ENCODE measurements at places on chromosomes 5 and 9.

DNA sequence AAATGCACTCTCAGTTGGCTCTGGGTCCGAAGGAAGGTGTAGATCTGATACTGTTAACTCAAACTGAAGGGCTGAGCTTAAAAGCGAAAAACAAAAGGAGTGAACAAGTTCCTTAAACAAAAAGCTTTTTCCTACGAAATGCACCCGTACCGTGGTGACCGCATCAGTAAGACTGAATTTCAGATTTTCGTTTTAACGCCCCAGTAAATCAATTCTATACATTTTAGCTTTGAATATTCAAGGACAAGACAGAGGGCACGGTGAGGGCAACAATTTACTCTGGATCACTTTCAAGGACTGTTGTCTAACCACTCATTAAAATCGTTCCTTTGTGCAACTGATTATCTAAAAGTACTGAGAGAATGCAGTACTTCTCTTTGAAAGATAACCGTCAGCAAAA lies 1.9 kb downstream of the HOMER1 start:
- DNase-seq = no peak

DNA sequence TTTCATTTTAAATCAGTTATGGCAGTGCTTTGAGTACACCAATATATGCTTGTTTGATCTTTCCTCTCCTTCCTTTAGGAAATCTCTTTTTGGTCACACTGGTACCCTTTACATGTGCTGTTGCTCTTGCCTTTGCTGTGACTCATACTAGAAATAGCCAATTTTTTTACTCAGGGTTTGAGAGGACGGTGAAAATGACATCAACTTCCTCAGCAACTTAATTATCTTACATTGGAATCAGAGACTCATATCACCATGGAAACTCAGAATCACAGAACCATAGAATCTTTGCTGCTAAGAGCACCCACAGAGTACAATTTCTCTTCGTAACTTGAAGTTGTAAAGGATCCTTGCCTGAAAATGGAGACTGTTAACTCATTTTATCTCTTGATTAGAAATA lies 13.8 kb upstream of the ZNF300 start:
- no peak for DNase-seq

- DNase-seq = no peak
Observed at GRCh38 chr9:95078511-95078910, 239.0 kb downstream of the FANCC start.

DNA sequence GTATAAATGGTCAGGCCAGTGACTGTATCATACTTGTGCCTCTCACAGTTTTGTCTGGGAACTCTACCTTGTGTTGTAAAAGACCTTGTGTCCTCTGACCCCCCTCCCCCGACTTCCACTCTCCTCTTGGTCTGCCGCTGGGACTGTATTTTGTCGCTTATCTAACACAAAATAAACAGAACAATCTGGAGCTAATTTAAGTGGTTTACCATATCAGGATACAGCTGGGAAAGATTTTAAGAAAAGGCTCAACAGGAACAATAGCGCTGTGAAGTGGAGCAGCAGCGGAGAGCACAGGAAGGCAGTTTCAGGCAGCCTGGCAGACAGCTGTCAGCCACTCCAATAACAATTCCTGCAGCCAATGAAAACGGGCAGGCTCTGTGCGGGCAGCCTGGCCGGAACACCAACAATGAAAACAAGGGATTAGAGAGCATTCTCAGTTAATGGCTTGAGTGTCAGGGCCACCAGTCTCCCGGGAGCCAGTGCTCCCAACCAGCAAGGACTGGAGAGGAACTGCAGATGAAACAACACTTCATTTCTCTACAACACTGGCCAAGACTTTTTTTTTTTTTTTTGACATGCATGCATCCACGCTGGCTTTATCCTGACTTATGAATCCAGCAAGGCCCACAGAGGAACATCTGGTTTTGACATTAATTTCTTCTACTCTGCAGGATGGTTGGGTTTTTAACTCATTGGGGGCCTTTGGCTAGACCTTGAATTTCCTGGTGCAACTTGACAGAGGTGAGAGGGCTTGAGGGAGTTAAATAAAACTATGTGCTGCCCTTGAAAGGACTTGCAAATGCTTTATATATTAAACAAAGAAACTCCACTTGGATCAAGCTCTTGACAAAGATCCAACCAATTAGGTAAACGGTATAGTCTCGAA lies 76.7 kb downstream of the ARSB start:
- DNase-seq = no peak

- DNase-seq = no peak
Observed at GRCh38 chr5:132387640-132388117, 18.2 kb downstream of the SLC22A5 start.

GRCh38 chr9:91382298-91382697 lies 20.6 kb upstream of the AUH start:
- no peak for DNase-seq

DNA sequence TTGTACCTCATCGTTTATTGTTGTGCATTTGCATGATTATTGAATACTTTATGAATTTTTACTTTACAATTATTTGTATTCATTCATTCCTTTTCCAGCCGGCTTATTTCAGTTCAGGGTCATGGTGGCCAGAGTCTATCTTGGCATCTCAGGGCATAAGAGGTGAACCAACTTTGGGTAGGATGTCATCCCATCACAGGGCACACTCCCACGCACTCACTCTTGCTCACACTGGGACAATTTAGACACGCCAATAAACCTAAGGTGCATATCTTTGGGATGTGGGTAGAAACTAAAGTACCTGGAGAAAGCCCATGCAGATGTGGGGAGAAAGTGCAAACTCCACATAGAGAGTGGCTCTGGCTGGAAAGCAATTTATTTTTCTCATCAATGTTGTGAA lies 158.1 kb upstream of the MAST4 start:
- no peak for DNase-seq

GRCh38 chr5:51582871-51583394 lies 199.7 kb downstream of the ISL1 start:
- DNase-seq = no peak

DNA sequence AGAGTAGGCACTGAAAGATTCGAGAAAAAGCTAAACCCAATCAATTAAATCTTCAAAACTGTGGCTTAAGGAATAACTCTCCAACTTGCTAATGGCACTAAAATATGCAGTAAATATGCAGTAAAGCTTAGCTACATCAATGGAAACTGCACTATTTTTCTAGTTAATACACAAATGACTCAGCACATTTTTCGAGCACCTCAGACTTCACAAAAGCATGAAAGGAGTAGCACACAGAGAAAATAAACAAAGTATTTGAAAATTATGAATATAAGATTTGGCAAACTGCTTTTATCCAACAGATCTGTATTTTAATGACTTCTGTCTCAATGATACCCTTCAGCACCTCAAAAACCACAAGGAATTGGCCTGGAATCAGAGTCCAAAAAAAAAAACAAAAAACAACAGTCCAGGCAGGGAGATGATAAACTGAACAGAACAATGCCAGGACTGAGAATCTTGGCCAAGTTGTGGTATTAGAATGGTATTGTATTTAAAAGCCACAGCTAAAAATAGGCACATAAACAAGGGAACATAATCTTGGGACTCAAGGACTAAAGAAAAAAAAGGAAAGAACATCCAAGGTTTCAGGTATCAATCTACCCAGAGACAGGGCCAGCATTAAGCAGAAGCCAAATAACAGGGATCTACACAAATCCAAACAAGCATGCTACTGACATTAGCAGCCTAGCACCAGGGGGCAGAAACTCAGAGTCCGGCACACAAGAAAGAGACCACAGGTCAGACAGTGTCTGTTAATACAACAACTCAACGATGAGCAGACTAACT lies 21.4 kb downstream of the TMEM245 start:
- no peak for DNase-seq

GRCh38 chr5:144205141-144205551 lies 34.5 kb downstream of the KCTD16 start:
- no peak for DNase-seq

GRCh38 chr9:77892171-77892570 lies 139.4 kb downstream of the GNAQ start:
- no peak for DNase-seq

DNA sequence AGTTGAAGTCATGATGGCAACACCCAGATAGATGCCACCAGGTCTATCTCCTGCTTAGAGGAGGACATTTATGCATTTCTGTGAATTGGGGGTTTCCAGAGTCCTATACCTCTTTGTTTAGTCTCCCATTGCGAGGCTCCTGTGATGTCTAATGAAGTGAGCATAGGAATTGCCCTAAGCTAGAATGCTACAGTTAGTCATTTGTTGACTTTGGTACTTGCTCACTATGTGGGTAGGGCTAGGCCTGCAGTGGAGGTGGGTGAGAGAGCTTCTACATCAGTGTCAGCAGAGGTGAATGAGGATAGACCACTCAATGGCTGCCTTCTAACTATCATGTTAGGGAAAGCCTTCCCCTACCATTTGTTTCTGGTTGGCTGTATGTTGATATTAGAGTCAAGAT lies 173.3 kb upstream of the POC5 start:
- DNase-seq = no peak

DNA sequence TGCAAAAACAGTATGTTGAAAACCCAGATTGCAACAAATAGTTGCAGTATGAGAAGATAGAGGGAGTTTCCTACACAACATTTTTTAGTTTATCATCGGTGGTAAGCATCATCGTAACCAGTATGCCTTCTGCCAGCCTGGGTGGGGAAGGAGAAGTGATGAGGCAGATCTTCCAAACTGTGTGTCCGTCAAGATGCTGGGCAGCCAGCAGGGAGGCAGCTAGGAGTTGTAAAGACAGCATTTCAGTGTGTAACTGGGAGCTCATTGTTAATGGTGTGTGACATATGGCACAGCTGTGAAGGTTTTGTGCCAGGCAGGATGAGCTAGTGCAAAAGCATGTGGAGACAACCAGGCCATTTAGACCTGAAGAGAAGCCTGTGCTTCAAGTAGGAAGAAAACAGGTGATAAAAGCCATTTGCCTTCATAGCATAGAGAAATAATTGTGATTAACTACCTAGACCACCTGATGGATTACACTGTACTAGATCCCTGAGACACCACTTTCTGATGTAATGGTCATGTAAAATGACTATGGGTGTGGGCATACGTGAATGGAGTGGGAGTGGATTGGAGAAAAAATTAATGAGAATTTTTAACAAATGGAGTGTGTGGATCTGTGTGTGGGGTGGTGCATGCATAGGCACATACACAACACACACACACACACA lies 347.0 kb upstream of the ADAMTSL1 start:
- DNase-seq = no peak

DNA sequence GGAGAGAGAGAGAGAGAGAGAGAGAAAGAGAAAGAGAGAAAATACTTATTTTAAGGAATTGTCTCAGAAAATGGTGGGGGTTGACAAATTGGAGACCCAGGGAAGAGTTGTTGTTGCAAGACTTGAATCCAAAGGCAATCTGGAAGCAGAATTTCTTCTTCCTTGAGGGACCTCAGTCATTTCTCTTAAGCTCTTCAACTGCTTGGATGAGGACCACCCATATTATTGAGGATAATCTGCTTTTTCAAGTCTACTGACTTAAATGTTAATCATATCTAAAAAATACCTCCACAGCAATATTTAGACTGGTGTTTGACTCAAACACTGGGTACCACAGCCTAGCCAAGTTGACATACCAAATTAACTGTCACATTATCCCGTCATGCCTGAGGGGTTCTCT lies 2.9 kb downstream of the CDKN2B-AS1 start:
- no peak for DNase-seq

- DNase-seq = no peak
Observed at GRCh38 chr9:87671478-87671877, 54.4 kb upstream of the CTSL start.

- DNase-seq = no peak
Observed at GRCh38 chr5:134139891-134140469, 25.5 kb downstream of the TCF7 start.

DNA sequence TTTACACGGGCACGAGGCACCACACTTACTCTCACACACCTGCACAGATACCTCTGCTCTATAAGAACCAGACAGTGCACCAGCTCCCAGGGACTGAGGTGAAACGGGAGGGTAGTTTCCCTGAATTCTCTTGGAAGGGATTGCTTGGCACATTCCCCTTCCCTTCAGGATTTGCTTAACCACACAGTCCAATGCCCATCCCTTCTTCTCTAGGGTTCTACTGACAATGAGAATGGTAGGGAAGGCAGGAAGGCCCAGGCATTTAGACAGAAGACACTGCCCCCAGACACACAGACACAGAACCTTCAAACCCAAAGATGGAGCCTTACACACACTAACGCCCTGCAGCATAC lies 704 bp upstream of the LHX6 start:
- DNase-seq = no peak

- no peak for DNase-seq
Observed at GRCh38 chr5:143696921-143697320, 115.0 kb upstream of the HMHB1 start.

GRCh38 chr9:113625486-113625885 lies 162.0 kb downstream of the RGS3 start:
- DNase-seq = peak; percentile 51
